CD4-positive, alpha-beta T cell treated with Interleukin-6 for 4 hours (primary cell): ENCODE measurements at places on chromosomes 13 and 19.

DNA sequence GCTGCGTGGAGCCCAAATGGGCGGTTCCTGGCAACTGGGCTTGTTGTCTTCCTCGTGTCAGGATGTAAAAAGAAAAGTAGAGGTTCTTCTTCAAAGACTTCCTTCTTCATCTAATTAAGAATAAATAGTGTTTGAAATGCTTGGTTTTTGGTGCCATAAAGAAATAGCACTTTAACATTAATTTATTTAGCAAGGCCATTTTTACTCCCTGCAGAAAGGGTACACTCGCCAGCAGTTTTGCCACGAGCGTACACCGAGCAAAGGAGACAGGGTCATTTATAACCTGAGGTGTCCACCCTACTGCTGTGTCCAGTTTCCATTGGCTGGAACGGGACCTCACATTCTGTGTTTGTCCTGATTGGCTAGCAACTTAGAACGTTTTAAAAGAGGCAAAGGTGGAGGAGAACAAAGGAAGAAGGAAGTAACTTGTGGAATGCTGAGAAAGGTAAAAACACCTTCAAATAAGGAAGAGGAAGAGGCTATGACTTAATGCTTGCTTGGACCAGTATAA, 21.8 kb upstream of the OR10H1 start:
- no peak for DNase-seq

DNA sequence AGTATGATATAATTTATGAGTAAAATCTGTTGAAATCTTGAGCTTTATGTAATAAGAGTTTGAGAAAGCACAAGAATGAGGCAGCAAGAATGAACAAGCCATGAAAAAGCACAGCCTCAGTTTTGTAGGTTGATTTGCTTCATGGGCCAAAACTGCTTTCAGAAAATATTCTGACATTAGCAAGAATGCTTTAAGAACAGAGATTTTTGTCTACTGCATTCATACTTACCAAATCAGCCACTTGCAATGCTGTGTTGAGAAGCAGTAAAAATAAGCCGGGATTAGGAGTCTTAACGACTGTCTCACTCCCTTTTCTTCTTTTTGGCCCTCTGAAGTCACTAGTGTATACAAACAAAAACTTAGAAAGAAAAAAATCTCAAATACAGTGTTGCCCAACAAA, 114.5 kb downstream of the POSTN start:
- no peak for DNase-seq

DNA sequence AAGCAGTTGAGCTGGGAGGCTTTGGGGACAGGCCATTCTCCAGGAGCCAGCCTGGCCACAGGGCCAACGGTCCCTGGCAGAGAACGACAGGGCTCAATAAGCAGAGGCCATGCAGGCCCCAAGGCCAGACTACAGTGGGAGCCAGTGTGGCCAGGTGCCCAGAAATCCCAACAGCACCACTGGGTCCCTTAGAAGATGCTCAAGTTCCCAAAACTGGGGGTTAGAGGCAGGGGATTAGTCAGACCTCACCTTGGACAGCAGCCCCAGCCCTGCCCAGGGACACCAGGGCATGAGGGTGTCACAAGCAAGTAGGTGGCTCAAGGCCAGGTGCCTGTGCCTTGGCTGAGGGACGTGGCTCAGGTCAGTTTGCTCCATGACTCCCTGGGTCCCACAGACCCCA, 12.8 kb downstream of the SCGB2B2 start:
- DNase-seq: no peak

- no peak for DNase-seq
Observed at GRCh38 chr13:20873348-20873747, 29.2 kb downstream of the XPO4 start.

DNA sequence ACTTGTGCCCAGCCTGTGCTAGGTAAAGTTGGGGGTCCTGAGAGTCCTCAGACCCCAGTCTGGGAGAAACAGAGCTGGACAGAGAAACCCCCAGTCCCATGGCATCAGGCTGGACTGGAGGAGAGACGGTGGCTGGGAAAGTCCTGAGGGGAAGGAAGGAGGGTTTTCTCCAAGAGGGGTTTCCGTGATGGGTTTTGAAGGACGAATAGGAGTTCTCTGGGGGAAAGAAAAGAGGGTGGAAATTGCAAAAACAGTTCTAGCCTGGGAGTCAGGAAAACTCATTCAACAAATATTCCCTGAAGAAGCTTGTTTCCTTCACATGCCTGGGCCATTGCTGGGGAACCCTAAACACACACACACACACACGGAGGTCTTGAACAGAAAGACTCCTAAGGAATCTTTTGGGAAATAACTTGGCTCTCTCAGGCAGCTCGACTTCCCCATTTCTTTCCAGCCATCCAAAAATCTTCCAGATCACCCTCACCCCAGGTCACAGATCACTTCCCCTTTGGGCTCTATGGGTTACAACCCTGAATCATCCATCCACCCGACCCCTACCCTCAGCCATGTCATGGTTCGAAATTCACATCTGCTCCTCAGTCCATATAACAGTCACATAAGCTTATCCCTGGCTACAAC, 47.5 kb downstream of the COLGALT1 start:
- DNase-seq: no peak

GRCh38 chr19:18007044-18007916, 690 bp upstream of the ARRDC2 start:
- DNase-seq: peak; percentile 87

DNA sequence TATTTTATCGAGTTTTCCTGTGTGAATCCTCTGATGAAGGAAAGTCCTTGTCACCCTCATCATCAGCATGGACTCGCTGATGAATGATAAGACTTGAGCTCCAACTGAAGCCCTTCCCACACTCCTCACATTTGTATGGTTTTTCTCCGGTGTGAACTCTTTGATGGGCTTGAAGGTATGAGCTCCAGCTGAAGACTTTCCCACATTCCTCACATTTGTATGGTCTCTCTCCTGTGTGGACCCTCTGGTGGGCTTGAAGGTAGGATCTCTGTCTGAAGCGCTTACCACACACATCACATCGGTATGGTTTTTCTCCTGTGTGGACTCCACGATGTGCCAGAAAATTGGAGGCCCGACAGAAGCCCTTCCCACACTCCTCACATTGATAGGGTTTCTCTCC, 21.7 kb downstream of the ZNF45 start:
- DNase-seq: no peak

DNA sequence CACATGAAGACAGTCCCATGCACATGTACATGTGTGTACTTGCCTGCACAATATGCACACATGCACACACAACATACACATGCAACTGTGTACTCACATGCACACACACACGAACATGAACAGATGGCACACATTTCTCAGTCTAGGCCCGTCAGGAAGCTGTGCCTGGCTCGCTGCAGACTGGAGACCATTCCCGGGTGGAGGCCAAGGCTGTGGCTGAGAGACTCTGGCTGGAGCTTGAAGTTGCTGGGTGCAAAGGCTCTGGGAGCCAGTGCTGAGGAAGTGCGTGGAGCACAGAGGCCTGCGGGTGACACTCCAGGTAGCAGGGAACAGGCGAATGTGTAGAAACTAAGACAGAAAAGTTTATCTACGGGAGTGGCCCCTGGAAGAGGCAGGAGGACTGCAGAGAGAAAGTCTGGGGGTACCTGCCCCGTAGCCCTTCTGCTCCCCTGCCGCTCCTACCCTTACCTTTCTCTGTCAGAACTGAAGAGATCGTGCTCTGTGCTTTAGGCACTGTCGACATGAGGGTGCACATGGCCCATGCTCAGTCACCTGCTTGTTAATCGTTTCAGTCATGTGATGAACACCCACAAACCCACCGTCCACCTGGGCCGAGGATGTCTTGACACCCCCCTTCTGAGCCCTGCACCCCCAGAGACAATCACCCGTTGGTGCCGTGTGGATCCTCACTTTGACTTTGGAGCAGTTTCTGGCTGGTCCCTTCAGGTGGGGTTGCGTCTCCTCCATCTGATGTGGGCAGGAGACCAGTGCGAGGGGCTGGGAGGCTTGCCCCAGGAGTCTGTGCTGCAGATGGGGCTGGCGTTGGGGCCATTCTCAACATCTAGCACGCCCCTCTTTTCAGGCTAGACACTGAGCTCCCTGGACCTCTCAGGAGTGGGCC, 69.4 kb downstream of the TEX29 start:
- DNase-seq: no peak

GRCh38 chr13:41548031-41548430, 90.7 kb downstream of the RGCC start:
- DNase-seq: no peak

GRCh38 chr13:66296875-66297274, 933.3 kb downstream of the PCDH9 start:
- DNase-seq: no peak

GRCh38 chr19:3323026-3323425, 43.4 kb upstream of the NFIC start:
- DNase-seq: no peak

GRCh38 chr13:43687038-43687437, 99.7 kb downstream of the ENOX1 start:
- no peak for DNase-seq

DNA sequence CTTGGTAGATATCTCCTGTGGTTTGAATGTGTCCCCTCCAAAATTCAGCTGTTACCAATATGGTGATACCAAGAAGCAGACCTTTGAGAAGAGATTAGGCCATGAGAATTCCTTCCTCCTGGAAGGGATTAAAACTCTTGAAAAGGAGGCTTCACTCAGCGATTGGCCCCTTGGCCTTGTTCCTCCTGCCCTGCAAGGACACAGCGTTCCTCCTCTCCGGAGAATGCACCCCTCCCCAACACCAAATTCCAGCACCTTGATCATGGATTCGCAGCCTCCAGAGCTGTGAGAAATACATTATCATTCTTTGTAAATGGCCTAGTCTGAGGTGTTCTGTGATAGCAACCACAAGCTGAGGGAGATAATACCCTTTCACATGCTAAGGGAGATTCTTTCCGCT, 34.5 kb upstream of the ARHGEF7 start:
- DNase-seq: no peak

DNA sequence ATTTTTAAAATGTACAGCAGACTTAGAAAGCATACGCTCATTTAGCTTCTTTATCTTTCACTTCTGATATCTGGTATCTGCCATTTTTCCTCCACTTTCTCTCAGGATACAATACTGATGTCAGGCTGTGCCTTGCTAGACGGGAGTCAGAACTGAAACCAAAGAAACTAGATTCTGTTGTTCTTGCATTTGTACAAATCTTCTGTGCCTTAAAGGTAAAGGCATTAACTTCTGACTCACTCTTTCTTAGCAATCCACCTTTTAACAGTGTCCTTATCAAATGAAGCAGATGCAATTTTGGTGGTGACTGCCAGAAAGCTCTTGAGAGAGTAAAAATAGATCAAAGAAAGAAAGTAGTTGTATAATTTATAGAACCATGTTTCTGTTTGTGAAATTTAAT, 370.4 kb downstream of the PCDH20 start:
- DNase-seq: no peak

GRCh38 chr13:57408312-57408711, 223.2 kb upstream of the PCDH17 start:
- DNase-seq: no peak

DNA sequence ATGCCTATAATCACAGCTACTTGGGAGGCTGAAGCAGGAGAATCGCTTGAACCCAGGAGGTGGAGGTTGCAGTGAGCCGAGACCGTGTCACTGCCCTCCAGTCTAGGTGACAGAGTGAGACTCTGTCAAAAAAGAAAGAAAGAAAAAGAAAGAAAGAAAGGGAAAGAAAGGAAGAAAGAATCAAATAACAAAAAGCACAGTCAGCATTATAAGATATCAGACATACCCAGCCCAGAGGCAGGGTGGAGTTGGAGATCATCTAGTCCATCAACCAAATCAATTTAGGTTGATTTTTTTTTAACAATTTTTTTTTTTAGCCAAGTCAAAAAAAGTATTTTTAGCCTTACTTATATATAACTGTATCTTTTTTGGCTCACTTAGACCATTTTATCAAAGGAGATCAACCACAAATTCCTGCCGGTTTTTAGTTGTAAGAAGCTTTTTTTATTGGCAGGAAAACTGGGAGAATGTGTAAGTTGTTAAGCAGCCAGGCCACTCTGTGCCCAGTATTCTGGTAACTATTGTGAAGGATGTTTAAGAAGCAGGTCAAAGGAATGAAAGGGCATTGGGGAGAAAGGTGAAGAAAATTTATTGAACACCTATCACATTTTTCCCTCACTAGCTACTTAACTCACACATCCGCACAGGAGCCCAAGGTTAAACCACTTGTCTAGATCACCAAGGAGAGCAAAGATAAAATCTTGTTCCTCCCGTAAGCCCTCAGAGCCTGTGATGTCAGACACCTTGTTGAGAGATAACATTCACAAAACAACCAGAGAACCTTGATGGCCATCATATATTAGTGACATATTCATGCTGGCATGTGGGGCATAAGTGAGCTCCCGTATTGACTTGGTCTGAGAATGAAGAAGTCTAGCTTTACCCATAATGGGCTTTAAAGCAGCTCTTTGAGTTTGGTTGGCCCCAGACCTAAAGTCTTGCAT, 91.8 kb downstream of the COL4A2 start:
- DNase-seq: no peak

DNA sequence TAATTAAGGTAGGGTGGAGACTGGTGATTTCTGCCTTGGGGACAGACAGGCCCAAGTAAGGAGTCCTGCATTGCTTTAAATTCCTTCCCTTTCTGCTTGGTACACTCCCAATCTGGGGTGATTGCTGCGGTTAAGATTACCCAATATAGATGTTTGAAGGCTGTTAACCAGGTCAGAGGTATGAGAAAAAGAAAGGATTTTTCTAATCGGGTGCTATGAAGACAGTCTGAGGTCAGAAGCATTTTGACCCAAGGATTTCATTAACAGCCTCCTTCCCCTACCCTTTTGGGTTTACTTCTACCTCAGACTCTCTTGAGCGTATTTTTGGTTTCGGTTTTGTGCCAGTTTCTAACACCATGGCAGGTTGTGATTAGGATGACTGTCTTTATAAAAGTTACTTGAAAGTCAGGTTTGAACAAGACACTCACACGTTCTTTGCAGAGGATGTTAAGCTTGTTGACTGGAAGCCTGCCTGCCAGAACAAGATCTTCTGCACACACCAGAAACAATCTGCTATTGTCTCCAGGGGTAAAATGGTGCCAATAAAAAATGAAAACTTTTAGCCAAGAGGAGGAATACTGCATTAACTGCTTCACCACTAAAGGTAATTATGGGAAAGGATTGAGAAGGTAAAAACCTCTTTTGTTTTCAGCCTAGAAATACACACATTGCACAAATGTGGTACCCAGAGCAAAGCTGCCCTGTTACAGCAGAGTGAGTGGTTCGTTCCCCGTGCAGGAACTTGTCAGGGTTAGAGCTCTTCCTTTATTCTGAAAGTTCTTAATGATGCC, 108.8 kb downstream of the NDFIP2 start:
- no peak for DNase-seq

- no peak for DNase-seq
Observed at GRCh38 chr19:22532388-22533300, 101.5 kb upstream of the ZNF492 start.

- no peak for DNase-seq
Observed at GRCh38 chr13:20418953-20419352, 106.7 kb downstream of the CRYL1 start.

DNA sequence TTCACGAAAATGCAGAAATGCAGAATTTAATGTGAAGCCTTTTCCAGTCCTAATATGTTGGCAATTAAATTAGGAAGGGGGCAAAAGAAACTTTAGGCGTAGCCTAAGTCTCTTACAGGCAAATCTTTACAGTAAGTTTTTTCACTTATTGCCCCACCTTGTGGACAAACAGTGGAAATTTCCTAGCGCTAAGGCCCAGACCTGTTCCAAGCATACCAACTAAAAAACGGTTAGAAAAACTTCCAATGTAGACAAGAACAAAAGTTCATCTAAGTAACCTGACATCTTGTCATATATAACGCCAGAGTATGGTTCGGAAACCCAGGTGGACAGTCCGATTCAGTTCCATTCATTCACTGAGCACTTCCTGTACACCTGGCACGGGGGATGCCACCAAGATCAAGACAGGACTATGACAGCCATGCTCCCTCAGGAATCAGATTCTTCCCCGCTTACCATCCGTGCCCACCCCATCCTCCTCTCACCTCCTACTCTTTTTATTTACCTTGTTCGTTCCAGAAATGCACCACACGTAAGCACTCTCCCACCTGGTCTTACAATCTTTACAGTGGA, 4.9 kb downstream of the ZAR1L start:
- DNase-seq: peak; percentile 26
